ENCODE measurements at places on chromosomes 13 and 19.
A peak's percentile ranks its signal among the peaks of the same experiment; 100 is the strongest.

DNA sequence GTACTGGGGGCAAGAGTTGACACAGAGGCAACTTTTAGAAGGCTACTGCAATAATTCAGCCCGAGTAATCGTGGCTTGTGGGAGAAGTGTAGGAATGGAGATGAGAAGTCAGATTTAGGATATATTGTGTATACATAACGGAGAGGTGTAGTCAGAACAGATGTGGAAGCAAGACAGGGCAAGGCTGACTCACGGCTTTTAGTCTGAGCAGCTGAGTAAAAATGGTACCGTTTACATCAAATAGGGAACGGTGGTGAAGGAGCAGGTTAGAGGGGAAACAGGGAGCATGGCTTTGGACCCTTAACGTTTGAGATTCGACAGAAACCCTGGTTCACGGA lies 796 bp upstream of the LSM14A start:
- peak; percentile 89 for DNase-seq

- no peak for DNase-seq
Observed at GRCh38 chr19:42428676-42429075, 1.5 kb upstream of the LIPE start.

GRCh38 chr13:79898996-79899395 lies 418.0 kb downstream of the NDFIP2 start:
- no peak for DNase-seq

DNA sequence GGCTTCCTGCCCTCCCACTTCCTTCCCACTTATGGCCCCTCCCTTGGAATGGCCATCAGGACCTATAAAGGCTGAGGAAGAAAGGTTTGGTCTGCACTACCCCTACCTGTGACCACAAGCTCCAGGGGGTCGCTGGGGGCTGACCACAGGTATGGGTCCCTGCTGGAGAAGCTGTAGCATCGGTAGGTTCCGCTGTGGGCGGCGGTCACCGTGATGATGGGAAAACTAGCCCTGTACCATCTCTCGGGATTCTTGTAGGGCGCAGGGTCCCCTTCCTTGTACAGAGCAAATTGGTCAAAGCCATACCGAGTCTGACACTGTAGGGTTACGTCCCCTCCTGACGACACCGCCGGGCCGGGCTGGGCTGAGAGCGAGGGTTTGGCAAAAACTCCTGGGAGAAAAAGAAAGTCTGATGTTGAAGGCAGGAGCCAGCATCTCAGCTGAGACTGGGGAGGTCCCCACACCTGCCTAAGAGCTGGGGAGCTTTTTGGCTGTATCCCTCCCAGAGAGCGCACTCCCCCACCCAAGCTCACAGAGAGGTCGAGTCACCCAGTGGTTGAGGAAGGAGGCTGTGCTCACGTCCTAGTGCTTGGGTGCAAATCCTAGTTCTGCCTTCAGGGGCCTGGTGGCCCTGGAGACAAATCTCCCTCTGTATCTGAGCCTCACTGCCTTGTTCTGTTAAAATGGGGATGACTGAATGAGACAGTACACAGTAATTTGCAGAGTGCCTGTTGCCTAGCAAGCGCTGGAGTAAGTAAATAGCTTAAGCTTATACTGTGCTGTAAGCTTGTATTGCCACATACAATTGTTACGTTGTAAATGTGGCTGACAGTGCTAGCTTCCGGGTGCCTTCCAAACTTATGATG lies 10.4 kb downstream of the GP6 start:
- DNase-seq, result peak; percentile 54

DNA sequence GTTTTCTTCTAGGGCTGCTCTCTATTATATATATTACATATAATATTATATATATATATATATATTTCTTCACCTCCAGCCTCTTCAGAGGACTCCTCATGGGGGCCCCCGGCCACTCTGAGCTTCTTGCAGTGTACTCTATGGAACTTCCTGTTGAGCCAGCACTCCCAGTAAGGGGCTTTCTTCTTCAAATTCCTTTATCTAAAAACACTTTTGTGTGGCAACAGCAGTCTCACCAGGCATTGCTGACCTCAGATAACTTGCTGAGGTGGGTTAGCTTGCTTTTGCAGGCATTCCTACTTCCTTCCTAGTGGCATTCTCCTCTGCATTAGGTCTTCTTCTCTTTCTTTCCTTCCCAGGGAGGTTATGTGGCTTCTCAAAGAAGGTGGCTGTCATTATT lies 381.5 kb downstream of the MYO16 start:
- no peak for DNase-seq
